Dermis lymphatic vessel endothelial cell (primary cell): ENCODE measurements at places on chromosomes 3 and 15. TPM values are rescaled to one million over a fixed set of nuclear protein-coding genes. Genes with fewer than 3 reads are reported as not detected.

The PTX3 gene
- 199 and 213 TPM in 2 replicates for total RNA-seq

The GOLGA8T gene
- total RNA-seq, result 0.09 TPM in 1 of 2 replicates, not detected in the other

The LRRIQ4 gene
- total RNA-seq, result 0.09 TPM in 1 of 2 replicates, not detected in the other

The FAM81A gene
- under 0.01 and 0.09 TPM in 2 replicates for total RNA-seq

The MAP3K13 gene
- 9.4 and 12.6 TPM in 2 replicates for total RNA-seq

The HTD2 gene
- total RNA-seq, result 7.7 and 10.4 TPM in 2 replicates

The PLSCR2 gene
- not detected in 2 replicates for total RNA-seq

The CCR2 gene
- total RNA-seq, result not detected in 2 replicates

The ZNF860 gene
- total RNA-seq, result 0.87 and 1.5 TPM in 2 replicates

The THSD4 gene
- total RNA-seq, result 23.6 and 26.3 TPM in 2 replicates

The ABHD6 gene
- total RNA-seq, result 18.5 and 20.6 TPM in 2 replicates

The GABRR3 gene
- not detected in 2 replicates for total RNA-seq

The TGM4 gene
- total RNA-seq, result under 0.01 TPM in 1 of 2 replicates, not detected in the other

The SIDT1 gene
- 0.09 TPM in 1 of 2 replicates, not detected in the other for total RNA-seq
